ENCODE measurements at places on chromosomes 3 and 15.

DNA sequence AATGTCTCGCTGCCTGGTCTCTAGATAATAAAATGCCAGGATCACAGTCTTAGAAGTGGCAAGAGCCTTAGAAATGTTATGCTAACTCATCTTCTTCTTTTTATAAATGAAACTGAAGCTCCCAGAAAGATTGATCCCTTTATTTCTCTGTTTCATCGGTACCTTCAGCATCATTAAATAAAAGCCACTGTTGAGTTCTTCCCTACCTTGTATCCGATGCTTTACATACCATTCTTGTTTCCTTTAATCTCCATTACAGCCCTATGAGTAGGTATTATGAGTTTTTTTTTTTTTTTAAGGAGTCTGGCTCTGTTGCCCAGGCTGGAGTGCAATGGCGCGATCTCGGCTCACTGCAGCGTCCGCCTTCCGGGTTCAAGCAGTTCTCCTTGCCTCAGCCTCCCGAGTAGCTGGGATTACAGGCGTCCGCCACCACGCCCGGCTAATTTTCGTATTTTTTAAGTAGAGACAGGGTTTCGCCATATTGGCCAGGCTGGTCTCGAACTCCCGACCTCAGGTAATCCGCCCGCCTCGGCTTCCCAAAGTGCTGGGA is 815 bp upstream of the ABCC5 start:
- no peak for DNase-seq

- DNase-seq, result no peak
These were observed 14.5 kb upstream of the HYKK start for GRCh38 chr15:78492872-78493271.

- DNase-seq, result no peak
These were observed 9.5 kb downstream of the TBC1D21 start for GRCh38 chr15:73882761-73883419.

DNA sequence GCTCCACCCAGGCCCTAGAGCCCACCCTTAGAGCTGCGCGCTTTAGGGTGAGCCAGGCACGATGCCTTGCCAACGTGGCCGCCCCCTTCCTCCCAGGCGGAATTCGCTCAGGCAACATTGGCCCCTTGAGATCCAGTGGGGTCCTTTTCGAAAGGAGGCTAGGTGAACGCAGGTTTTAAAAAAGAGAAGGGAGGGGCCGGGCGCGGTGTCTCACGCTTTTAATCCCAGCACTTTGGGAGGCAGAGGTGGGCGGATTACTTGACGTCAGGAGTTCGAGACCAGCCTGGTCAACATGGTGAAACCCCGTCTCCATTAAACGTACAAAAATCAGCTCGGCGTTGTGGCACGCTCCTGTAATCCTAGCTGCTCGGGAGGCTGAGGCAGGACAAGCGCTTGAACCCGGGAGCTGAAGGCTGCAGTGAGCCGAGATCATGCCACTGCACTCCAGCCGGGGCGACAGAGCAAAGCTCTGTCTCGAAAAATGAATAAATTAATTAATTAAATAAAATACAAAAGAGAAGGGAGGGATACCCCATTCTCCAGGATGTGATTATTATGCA is 984 bp upstream of the RPP25 start:
- DNase-seq, result no peak

GRCh38 chr15:44541282-44541958 is 4.5 kb downstream of the EIF3J start:
- DNase-seq, result no peak

GRCh38 chr15:35299059-35299735 is 214.1 kb upstream of the NANOGP8 start:
- no peak for DNase-seq

GRCh38 chr3:26132942-26133341 is 343.1 kb downstream of the OXSM start:
- no peak for DNase-seq

GRCh38 chr15:49649987-49650386 is 29.1 kb downstream of the DTWD1 start:
- no peak for DNase-seq

DNA sequence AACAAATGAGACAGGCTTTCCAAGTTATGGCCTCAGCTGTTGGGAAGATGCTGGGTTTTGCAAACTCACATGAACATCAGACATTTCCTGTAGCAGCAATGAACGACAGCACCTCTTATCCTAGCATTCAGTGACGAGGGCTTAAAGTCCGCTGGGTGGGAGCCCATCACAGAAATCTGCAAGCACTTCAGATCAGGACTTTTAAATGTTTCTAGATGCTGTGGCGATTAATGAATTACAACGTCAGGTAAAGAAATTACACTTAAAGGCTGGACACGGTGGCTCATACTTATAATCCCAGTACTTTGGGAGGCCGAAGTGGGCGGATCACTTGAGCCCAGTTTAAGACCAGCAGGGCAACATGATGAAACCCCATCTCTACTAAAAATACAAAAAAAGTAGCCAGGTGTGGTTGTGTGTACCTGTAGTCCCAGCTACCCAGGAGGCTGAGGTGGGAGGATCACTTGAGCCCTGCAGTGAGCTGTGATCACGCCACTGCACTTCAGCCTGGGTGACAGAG is 3.9 kb downstream of the AEN start:
- DNase-seq, result peak; percentile 71

- DNase-seq, result no peak
These were observed 50.5 kb downstream of the CD86 start for GRCh38 chr3:122105626-122106025.

GRCh38 chr15:79035111-79035601 is 55.4 kb downstream of the RASGRF1 start:
- DNase-seq, result no peak

- no peak for DNase-seq
These were observed 692.7 kb downstream of the NTRK3 start for GRCh38 chr15:87563869-87564268.

- DNase-seq, result no peak
These were observed 120.9 kb downstream of the CACNA2D3 start for GRCh38 chr3:54243056-54243931.

DNA sequence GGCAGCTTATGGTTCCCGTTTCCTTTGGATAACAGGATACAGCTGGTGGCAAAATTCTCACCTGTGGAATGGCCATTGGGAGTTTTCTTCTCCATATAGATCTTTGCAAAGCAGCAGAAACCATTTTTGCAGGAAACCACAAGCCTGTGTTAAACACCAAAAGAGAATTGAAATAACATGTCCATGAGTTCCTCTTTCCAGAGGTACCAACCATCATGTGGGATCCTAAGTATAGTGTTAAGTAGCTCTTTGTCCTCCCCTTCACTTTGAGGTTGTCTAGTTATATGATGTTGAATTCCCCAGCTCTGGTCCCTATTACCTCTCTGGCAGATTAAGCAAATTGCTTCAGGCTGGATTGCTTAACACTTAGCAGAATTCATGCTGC is 94.9 kb downstream of the AKAP13 start:
- peak; percentile 11 for DNase-seq

DNA sequence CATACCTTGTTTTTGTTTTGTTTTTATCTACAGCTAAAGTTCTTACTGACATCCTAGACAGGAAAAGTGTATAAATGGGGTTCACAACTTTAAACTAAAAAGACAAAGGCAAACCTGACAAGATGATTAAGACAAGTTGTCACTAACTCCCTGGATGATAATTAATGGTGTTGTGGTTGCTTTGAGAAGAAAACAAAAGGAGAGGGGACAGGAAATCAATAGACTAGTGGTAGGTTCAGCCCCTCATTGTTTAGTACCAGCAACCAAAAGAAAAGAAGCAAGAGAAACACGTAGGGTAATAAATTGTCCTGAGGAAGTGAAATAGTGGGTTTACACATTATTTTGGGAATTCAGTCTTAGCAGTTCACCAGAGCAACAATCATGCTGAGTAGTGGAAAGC is 78.8 kb downstream of the BFSP2 start:
- no peak for DNase-seq

GRCh38 chr3:167305340-167305890 is 74.7 kb downstream of the ZBBX start:
- DNase-seq, result no peak

DNA sequence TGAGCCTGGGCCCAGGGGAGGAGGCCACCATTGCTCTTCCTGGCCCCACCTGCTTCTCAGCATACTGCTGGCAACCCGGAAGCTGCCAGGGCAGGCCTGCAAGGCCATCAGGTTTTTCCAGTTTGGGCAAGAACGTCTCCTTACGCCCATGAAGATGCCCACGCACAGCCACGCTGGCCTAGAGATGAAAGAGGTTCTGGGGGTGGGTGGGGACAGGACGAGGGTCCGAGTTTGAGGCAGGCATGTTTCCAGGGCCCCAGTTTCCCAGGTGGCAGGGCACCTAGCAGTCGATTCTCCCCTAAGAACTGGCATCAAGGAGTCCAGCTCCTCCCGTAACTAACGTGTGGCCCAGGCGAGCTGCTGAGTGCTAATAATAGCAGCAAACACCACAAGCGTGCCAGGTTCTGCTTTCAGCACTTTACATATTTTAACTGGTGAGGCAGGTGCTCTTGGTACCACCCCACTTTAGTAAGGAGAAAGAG is 45.8 kb downstream of the ZNF710 start:
- DNase-seq, result no peak

DNA sequence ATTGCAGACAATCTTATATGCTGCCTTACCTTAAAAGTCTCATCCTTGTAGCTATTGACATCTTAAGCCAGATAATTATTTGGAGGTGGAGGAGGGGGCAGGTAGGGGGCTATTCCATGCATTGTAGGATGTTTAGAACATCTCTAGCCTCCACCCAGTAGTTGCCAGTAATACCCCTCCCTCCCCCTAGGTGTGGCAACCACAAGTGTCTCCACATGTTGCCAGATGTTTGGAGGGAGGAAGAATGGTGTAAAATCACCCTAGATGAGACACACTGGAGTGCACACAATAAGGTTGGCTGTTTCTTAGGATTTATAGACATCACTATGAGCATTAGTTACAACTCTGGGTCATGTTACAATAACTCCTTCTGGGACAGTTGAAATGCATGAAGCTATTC is 27.4 kb downstream of the GORASP1 start:
- DNase-seq, result no peak

GRCh38 chr15:72382146-72382545 is 6.3 kb upstream of the HEXA start:
- no peak for DNase-seq

DNA sequence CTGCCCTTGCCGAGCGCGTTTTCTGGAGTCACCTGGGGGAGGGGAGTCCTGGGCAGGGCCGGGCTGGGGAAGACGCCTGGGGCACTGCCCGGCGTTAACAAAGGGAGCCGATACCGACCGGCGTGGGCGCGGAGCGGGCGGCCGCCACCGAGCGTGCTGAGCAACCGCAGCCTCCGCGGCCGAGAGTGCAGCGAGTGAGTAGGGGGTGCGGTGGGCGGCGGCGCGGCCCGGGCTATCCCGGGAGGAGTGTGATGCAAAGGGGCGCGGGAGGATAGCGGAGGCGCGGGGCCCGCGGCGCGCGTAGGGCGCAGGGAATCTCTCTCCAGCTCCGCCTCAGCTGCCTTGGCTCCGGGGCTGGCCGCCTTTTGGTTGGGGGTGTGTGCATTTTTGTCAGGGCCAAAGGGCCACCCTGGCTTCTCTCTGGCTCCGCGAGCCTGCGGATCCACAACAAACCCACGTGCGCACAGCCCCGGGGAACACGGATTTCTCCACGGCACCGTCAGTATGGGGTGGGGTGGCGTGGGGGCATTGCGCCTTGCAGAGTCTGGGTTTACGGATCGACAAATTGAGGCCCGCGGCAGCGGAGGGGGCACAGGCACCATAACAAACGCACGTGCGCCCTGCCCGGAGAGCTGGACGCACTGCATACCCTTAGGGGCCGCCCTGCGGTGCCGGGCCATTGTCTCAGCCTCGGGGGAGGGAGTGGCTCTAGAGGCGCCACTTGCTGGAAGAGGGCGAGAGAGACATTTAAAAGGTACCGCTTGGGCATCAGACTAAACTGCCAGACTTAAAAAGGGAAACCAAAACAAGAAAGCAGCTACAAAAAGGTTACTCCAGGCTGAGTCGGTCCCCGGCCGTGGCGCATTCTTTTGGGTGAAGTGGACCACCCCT is 560 bp downstream of the ST6GAL1 start:
- no peak for DNase-seq

GRCh38 chr3:150588027-150588830 is 14.9 kb upstream of the SELENOT start:
- no peak for DNase-seq

DNA sequence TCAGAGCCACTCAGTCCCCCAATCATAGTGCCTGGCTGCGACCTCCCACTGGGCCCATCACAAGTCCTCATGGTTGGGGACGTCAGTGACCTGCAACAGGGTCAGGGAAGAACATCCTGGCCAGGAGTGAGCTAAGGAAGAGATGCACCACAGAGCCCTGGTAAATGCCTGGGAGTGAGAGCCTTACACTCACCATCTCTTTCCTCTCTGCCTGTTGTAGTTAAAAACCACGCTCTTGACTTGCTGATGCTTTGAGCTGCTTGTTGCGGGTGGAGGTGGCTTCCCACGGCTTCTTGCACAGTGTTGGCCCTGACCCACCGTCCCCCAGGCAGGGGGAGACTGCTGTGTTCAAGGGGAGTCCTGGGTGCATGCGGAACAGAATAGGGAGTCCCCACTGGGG is 91.1 kb upstream of the RGMA start:
- no peak for DNase-seq

GRCh38 chr3:46236294-46237054 is 5.8 kb upstream of the CCR3 start:
- no peak for DNase-seq

DNA sequence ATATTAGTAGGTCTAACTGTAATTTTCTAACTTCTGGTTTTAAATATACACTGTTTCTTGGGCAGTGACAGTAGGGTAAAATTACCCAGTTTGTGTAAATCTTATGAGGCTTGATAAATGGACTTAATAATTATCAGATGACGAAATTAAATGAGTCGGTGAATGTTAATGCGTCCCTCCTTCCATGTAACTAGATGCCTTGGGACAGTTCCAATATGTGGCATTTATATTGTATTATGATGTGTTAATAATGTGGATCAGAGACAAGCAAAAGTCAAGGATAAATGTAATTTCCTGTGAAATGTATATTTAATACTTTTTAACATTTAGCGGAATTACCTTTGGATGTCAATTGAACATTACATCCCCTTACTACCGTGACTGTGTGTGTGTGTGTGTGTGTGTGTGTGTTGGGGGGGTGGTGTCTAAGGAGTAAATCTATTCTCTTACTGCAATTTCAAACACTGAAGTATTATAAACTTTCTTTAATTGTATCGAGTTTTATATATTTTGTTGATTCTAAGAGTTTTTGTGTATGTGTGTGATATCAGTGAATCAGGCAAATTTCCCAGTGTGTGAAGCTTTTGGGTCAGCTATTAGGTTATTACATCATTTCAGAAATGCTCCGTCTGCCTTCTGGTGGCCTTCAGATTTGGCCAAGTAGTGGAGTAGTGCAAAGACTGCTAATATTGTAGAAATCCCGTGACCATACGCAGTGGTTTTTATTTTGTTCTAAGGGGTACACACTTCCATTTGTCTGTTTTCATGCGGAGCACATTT is 50.1 kb downstream of the CNTN4 start:
- no peak for DNase-seq

DNA sequence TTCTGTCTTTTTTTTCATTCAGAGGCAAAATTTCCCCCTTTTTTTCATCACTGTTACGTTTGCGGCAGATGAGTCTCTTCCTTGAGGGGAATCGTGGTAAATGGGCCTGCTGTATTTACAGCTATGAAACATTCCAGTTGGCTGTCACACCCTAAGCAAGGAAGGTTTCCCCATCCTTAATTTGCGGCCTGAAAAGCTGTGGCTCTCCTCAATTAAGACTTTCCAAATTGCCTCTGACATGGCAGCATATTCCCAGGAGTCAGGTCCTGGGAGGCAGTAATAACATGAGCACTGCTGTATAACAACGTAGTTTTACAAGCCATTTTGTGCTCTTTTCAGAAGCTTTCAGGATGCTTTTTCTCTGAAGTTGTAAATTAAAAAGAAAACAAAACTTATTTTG is 420.9 kb downstream of the LPP start:
- DNase-seq, result no peak
